ENCODE measurements at places on chromosomes 16 and 17.

DNA sequence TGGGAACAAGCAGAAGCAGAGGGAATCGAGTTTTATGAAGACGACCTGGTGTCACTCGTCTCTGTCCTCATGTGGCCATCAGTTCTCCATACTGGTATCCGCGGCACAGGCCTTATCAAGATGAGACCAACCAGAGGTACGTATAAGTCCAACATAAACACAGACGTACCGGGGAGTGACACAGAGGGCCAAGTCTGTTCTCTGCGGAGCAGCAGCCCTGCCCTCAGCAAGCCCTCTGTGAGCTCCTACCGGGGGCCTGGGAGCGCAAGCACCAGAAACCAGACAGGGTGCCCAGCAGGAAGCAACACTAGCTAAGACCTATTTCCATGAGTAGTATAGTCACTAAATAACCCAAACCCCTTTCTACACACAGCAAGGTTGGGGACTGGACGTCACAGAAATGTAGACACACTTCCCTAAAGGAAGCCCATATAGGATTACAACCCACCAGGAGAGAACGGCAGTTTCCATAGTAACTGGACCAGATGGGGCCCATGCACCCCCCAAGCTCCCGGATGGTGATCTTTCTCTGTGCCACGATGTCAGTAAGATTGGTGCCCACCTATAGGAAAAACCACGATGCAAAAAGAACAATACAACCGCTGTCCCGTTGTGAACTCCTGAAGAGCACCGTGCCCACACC, 911 bp downstream of the ARL16 start:
- DNase-seq, result peak; percentile 20

DNA sequence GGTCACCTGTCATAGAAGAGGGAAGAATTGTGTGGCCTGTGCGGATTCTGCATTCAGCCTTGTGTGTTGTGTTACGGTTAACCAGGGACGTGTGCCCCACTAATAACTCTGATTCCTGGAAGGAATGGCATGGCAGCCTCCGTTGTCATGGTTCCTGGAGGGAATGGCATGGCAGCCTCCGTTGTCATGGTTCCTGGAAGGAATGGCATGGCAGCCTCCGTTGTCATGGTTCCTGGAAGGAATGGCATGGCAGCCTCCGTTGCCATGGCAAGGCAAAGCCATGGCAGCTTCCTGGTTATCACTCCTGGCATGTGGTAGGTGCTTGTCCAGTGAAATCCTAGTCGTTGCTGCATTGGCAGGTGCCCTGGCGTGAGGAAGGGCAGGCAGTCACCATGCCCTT, 8.9 kb downstream of the SPG7 start:
- no peak for DNase-seq

- DNase-seq, result peak; percentile 31
These were observed 36.0 kb downstream of the OSBPL7 start for GRCh38 chr17:47785538-47786123.

GRCh38 chr17:80034791-80035686, 633 bp downstream of the TBC1D16 start:
- DNase-seq, result peak; percentile 27
